ENCODE measurements at places on chromosomes 11 and 22.

DNA sequence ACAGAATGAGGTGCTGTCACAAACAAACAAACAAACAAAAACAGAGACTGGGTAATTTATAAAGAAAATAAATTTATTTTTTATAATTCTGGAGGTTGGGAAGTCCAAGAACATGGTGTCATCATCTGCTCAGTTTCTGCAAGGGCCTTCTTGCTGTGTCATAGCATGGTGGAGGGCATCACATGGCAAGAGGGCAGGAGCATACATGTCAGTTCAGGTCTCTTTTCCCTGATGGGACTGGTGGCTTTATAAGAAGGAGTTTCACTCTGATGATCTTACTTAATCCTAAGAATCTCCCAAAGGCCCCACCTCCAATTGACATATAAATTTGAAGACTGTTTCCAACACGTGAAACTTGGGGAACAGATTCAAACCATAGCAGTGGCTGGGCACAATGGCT is 135.7 kb downstream of the NECTIN1 start:
- DNase-seq = no peak

- no peak for DNase-seq
Measured at GRCh38 chr11:132402071-132402684, 1031.8 kb downstream of the NTM start.

- no peak for DNase-seq
Measured at GRCh38 chr11:98358551-98358950, 662.2 kb upstream of the CNTN5 start.

DNA sequence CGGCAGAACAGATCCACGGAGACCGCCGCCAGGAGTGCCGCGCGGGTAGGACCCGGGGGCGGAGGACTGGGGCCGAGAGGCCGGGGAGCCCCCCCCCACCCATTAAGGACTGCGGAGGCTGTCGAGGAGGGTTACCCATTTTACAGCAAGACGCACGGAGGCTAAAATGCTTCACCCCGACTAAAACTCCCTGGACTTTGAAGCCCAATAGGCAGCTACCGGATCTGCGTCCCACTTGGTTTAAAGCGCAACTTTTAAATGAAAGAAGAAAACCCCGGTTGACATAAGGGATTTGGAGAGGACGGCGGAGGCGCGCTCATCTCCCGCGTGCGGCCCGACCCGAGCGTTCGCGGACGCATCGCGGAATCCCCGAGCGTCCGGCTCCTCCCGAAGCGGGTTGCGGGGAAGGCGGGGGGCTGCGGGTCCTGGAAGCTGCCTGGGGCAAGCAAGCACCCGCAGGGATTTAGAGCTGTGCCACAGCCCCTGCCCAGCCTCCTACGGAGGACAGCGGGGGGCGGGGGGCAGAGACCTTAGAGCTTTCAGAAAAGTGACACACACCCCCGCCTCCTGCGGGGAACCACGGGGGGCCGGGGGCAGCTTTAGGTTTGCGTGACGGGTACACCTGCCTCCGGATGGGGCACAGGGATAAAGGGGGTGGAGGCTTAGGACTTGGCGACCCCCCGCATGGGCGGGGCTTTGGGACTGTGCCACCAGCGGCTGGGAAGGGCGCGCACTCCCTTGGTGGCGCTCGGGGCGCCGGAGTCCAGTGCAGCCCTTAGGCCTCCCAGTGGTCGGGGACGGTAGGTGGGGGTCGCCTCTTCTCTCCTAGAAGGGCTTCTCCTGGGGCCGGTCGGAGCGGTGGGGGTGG is 760 bp upstream of the CELSR1 start:
- DNase-seq = peak; percentile 29

GRCh38 chr11:10478066-10478465 is 23.0 kb downstream of the AMPD3 start:
- DNase-seq = no peak

DNA sequence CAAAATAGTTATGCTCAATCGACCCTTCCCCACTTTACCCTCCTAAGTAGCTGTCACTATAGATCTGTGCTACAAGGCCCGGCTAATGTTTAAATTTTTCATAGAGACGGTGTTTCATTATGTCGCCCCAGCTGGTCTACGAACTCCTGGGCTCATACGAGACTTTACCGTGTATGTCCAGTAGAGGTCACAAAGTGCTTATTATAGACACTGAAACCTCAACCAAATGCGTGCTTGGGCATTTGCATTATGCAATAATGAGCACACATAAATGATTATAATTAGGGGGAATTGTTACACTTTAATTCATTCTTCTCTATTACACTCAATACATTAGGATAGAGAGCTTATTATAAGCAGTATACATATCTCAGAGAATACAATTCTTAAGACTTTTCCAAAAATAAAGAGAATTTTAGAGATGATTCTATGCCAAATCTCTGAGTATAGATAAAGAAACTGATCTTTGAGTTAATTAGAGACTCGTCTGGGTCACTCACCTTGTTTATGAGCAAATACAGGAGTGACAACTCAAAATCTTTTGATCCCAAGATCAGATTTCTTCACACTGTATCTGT is 12.5 kb upstream of the MRPL16 start:
- DNase-seq = peak; percentile 66

DNA sequence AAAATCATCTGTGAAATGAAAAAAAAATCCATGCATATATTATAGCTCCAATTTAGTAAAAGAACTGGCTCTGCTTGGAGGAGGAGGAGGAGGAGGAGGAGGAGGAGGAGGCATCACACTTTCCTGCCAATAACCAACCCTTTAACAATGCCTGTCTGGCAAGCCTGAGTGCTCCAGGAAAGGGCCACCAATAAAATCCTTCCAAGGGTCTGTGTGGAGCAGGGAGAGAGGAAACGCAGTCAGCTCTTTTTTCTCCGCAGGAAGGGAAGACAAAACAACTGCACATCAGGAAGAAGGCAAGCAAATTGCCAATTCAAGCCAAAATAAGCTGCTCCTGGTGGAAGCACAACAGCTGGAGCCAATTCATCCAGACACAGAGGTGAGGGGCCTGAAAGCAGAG is 139.0 kb downstream of the KCNC1 start:
- DNase-seq = no peak

GRCh38 chr11:44970293-44970692 is 19.6 kb upstream of the TP53I11 start:
- DNase-seq = no peak

GRCh38 chr11:57214494-57214893 is 22.6 kb downstream of the APLNR start:
- peak; percentile 53 for DNase-seq

- peak; percentile 83 for DNase-seq
Measured at GRCh38 chr11:14300661-14301304, 58.2 kb downstream of the RRAS2 start.

- DNase-seq = no peak
Measured at GRCh38 chr11:23780231-23780630, 716.6 kb upstream of the LUZP2 start.

- DNase-seq = peak; percentile 2
Measured at GRCh38 chr11:28887681-28888080, 779.5 kb downstream of the METTL15 start.

- DNase-seq = peak; percentile 62
Measured at GRCh38 chr22:23305321-23305910, 125.1 kb downstream of the BCR start.

- DNase-seq = peak; percentile 16
Measured at GRCh38 chr22:36658900-36659299, 44.7 kb downstream of the CACNG2 start.

GRCh38 chr11:122676638-122677037 is 21.1 kb downstream of the UBASH3B start:
- DNase-seq = no peak

- no peak for DNase-seq
Measured at GRCh38 chr11:869399-870126, 26.9 kb downstream of the TSPAN4 start.

DNA sequence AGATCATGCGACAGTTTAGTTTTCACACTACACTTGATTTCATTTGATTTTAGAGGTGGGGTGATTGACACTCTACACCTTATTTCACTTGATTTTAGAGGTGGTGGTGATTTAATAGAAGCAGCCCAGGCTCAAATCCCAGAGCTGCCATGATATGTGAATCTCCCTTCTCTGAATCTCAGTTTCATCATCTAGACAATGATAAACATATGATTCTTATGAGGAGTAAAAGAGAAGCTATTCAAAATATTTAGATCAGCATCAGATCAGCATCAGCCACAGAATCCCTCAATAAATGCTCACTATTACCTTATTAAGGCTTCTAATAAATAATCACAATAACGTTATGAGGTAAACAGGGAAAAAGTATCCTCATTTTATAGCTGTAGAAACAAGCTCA is 98.8 kb downstream of the MSANTD4 start:
- no peak for DNase-seq
